Kidney (tissue), 22 donors: ENCODE measurements at places on chromosomes 6 and 20.
A peak's percentile ranks its signal among the peaks of the same experiment; 100 is the strongest.

DNA sequence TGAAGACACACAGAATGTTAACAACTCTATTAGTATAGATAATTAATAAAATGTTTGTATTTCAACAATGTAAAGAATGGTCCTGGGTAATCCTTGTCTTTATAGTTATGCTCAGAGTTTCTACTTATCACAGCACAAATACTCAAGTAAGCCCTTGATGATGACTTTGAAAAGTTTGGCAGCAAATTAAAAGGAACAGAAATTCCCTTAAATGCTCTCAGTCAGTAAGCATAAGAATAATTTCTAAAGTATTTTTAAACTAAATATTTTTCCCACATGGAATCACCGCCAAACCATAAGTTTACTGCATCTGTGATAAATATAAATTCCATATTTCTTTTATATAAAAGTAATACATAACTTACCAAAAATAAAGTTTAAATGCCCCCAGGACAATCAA lies 96.1 kb downstream of the COL12A1 start:
- H3K4me1 ChIP-seq = no peaks in the 10 kb centered on the region
- no peak for DNase-seq
- no peaks in the 10 kb centered on the region for H3K36me3 ChIP-seq
- no peak overlapping the region for H3K27ac ChIP-seq
- H3K4me3 ChIP-seq = no peak overlapping the region

GRCh38 chr6:114534813-114535212 lies 192.0 kb upstream of the HS3ST5 start:
- H3K36me3 ChIP-seq = no peaks in the 10 kb centered on the region
- no peak overlapping the region for H3K27ac ChIP-seq
- H3K27me3 ChIP-seq = no peaks in the 10 kb centered on the region
- DNase-seq = no peak
- no peak overlapping the region for H3K4me3 ChIP-seq

GRCh38 chr6:163527291-163527690 lies 112.8 kb downstream of the QKI start:
- no peak overlapping the region for H3K27ac ChIP-seq
- DNase-seq = no peak
- H3K36me3 ChIP-seq = no peaks in the 10 kb centered on the region
- H3K4me3 ChIP-seq = no peak overlapping the region

DNA sequence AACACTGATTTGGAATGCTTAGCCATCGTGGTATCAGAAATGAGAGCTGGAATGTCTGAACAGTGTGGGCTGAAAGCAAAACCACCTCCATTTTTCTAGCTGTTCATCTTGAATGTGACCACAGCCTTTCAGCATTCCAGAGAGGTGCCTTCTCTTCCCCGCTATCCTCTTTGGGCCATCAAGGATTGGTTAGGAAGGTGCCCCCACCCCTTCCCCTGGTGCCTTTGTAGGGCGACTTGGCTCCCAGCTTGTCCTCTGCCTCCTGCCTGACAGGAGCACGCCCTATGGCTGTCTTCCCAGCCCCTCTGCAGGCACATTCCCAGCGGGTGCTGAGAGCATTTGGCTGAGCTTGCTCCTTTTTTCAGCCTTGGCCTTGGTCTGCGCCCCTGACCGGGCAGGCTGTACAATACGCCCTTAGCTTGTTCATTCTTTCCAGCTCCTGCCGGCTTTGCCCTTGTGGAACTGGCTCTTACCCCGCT lies 97.5 kb downstream of the ARMC2 start:
- H3K4me1 ChIP-seq = peaks cover 15% of the 10 kb centered on the region
- H3K4me3 ChIP-seq = no peak overlapping the region
- H3K27ac ChIP-seq = peak overlapping the region; percentile 74
- H3K36me3 ChIP-seq = no peaks in the 10 kb centered on the region
- DNase-seq = peak; percentile 36

- no peaks in the 10 kb centered on the region for H3K4me1 ChIP-seq
- H3K36me3 ChIP-seq = peaks cover 13% of the 10 kb centered on the region
- DNase-seq = no peak
Observed at GRCh38 chr20:35340436-35340835, 48.2 kb upstream of the FAM83C start.

GRCh38 chr20:58352468-58352867 lies 36.6 kb upstream of the VAPB start:
- H3K4me1 ChIP-seq = no peaks in the 10 kb centered on the region
- no peak for DNase-seq
- peaks cover 11% of the 10 kb centered on the region for H3K36me3 ChIP-seq

GRCh38 chr6:42744351-42744893 lies 1.5 kb downstream of the TBCC start:
- no peaks in the 10 kb centered on the region for H3K36me3 ChIP-seq
- peak overlapping the region; percentile 98 for H3K4me3 ChIP-seq
- peaks cover 6% of the 10 kb centered on the region for H3K4me1 ChIP-seq
- H3K27me3 ChIP-seq = no peaks in the 10 kb centered on the region

GRCh38 chr6:4059115-4059777 lies 19.7 kb downstream of the FAM217A start:
- H3K4me1 ChIP-seq = no peaks in the 10 kb centered on the region
- no peak overlapping the region for H3K4me3 ChIP-seq
- peaks cover 25% of the 10 kb centered on the region for H3K36me3 ChIP-seq

DNA sequence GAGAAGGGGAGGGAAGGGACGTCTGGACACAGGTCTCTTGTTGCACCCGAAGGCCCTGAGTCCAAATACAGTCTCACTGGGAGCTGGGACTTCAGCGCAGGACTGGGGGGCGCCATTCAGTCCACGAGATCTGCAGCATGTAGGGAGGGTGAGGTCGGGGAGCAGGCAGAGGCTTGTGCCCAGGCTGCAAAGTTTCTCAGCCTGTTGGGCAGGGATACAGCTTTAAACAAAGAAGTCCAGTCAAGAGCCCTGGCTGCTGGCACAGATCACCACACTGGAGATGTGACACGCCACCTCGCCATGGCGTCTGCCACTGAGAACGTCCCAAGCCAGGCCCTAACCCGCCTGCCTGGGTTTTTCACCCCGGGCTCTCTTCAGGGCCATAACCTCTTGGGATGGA lies 256.6 kb downstream of the DLL1 start:
- no peaks in the 10 kb centered on the region for H3K36me3 ChIP-seq
- no peaks in the 10 kb centered on the region for H3K4me1 ChIP-seq
- H3K4me3 ChIP-seq = no peak overlapping the region
- no peak for DNase-seq
- no peak overlapping the region for H3K27ac ChIP-seq
- no peaks in the 10 kb centered on the region for H3K27me3 ChIP-seq
